Esophagus squamous epithelium (tissue), 5 donors: ENCODE measurements at places on chromosomes 1 and 21. TPM values are rescaled to one million over a fixed set of nuclear protein-coding genes. Genes with fewer than 3 reads are reported as not detected.

DNA sequence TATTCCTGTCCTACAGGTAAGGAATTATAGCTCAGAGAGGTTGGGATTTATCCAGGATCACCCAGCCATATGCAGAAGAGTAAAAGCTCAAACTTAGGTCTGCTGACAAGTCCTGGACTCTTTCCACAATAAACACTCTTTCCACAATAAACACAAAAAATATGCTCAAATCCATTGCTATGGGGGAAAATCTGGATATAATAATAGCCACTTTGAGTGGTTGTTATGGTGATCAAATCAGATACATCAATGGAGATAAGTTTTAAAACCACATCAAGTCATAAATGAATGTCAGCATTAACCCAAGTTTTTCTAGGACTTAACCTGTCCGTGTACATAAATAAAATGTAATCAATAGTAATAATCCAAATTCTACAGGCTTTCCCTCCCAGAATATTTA, 22.3 kb upstream of the TTF2 start:
- no peak for DNase-seq

DNA sequence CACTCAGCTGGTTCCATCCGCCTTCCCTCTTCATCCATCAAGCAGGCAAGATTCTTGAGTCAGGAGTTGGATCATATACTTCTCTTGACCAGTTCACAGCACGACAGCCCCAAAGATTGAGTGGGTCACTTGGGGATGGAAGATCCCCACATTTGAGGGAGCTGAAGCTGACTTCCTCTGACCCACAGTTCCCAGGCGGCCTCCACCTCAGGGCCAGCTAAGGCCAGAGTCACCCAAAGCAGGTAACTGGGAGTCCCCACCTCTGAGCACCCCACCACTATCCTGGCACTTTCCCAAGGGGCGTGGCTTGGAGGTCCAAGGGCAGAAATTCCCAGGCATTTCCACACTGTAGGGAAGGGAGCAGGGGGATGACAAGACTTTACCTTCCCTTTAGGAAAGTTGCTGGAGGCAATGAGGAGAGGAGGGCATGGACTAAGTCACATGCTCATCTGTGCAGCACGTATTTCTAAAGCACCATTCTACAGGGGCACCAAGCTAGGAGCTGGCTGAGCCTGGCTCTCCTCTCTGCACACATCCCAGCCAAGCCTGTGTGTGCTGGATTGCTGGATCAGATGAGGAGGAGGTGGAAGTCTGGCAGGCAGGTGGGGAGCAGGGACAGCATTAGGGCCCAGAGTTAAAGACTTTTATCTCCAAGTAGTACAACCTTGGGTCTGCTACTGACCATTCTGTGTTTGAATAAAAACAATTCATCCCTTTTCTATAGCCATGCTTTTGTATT, 1.3 kb upstream of the RD3 start:
- no peak for DNase-seq

- DNase-seq, result no peak
Measured at GRCh38 chr1:243572940-243573339, 277.1 kb downstream of the AKT3 start.

GRCh38 chr1:183411091-183411490, 7.1 kb downstream of the NMNAT2 start:
- no peak for DNase-seq

- DNase-seq, result no peak
Measured at GRCh38 chr1:37047542-37047941, 13.2 kb upstream of the GRIK3 start.

DNA sequence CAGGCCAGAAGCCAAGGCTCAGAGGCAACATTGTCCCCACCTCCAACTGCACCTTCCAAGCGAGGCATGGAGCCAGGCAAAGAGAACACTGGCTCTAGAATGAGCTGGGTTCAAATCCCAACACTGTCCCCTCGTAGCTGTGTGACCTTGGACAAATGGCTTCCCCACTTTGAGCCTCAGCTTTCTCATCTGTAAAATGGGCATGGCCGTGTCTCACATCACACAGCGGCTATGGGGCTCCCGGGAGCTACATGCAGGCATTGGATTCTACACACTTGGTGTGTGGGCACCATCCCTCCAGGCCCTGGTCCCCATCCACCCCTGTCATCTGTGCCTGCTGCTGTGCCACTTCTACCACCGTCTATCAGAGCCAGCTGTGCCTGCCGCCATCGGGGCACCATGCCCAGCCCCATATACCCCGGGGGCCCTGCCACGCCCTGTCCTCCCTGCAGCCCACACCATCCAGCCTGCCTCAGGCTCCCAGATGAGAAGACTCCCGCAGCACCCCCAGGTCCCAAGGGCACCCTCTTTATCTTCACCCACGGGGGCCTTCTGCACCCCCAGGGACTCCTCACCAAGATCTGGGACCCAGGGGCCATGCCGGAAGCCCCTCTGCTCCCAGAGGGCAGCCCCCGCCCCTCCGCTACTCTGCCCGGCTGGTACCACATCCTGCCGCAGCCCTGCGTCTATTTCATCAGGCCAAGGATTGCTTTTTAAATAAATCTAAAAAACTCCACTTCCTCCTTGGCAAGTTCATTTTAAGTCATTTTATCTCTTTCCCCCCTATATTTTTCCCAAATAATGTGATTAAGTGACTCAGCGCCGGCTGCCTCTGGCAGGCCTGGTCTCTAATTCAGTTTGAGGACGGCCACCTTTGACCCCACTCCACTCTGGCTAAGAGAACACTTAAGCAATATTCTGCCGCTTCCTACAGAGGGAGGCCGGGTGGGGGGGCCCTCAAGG, 107.8 kb upstream of the TARDBP start:
- DNase-seq, result no peak

DNA sequence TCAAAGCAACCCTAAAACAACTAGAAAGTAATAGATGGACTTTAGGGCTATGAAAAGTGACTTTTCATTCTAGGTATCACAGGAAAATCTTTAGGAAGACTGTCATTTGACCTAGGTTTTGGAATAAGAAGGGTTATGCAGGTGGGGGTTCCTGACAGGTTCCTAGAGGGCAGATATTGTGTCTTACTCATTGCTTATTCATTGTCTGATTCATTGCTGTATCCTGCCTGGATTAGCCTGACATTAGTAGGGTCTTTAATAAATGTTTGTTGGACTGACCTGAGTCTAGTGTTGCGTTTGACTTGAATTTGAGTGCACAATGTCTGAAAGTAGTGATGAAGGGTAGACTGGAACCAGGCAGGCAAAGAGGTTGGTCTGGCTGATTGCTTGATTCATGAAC, 6.0 kb downstream of the FNBP1L start:
- DNase-seq, result no peak

DNA sequence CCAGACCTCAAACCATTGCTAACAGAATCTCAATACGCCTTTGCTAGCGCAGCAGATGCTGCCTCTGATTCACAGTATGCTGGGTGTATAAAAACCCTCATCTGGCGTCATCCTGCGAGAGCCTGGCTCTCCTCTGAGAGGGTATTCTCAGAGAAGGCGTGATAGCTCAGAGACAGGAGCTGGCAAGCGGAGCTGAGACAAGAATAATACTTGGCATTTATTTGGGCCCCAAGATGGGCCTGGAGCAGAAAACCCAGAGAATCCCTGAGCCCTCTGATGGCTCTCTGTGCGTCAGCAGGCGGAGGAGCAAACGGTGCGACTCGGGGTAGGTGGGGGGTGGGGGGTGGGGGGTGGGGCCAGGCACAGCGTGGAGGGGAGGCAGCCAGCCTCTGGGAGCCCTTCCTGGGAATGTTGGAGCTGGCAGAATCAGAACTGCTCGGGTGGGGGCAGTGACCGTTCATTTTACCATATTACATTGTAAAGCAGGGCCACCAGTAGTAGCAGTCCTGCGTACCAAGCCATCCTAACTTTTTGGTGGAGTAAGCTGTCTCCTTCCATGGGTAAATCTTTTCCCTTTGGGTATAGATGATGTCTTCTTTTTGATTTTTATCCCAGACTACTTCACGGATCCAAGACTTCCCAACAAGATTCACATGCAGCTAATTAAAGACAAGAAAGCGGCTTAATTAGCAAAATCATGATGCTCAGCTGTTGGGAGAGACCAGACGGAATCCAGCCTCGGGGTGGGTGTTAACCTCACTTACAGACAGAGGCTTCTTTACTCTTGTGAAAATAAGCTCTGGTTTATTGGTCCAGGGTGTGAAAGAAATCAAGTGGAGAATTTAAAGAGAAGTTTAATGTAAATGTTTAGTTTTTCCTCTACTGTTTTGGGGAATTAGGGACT, 7.1 kb downstream of the RIIAD1 start:
- no peak for DNase-seq

- no peak for DNase-seq
Measured at GRCh38 chr1:29500041-29500440, 263.7 kb downstream of the PTPRU start.

- DNase-seq, result no peak
Measured at GRCh38 chr1:184166485-184166884, 115.0 kb downstream of the TSEN15 start.

DNA sequence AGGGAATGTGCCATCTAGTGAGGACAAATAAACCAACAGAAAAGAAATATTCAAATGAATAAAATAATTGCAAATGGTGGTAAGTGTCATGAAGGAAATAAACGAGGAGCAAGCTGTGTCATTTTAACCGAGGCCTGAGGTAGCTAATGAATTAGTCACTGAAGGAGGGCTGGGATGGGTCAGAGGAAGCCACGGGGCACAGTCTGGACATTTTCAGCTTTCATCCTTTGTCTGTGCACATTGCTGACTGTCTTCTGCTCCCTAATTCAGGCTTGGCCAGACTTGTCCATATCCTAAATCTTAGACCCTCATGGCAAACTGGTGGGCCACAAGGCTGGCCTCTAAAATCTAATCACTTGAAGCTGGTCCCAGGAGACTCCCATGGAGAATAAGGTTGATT, 138.4 kb downstream of the RHOU start:
- DNase-seq, result no peak

- no peak for DNase-seq
Measured at GRCh38 chr1:79629414-79629813, 622.9 kb upstream of the ADGRL4 start.

DNA sequence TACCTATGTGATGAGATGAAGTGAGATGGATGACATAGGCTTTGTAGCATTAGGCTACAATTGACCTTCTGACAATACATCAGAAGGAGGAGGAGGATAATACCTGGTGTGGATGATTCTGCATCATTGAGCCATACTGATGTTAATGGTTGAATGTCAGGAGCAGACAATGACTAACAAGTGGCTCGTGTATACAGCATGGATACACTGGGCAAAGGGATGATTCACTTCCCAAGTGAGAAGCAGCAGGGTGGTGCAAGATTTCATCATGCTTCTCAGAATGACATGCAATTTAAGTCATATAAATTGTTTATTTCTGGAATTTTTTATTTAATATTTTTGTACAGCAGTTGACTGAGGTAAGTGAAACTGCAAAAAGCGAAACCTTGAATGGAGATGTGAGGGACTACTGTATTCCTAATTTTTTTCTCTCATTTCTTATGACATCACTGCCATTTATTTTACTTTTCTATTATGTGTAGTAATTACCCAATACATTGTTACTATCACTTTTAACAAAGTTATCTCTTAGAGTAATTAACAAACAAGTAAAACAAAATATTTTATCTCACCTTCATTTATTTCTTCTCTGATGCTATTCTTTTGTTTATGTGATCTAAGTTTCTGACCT, 34.4 kb upstream of the COP1 start:
- no peak for DNase-seq

- no peak for DNase-seq
Measured at GRCh38 chr1:67635055-67635809, 49.8 kb upstream of the GADD45A start.

DNA sequence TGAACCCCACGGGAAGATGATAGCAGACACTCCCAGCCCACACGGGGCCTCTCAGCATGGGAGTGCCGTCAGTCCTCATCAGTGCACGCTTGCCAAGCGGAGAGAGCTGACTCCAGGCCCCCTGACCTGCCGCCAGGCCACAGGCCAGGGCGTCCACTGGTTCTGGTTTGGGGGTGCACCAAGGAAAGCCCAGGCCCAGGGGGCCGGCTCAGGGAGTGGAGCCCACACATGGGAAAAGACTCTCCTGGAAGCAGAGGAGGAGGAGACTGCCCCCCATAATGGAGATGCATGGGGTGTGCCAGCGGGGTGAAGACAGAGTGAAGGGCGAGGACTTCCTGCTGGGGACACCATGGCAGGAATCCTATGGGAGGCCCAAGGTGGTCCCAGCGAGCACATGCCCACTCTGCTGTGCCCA, 6.4 kb downstream of the TRIM11 start:
- no peak for DNase-seq

DNA sequence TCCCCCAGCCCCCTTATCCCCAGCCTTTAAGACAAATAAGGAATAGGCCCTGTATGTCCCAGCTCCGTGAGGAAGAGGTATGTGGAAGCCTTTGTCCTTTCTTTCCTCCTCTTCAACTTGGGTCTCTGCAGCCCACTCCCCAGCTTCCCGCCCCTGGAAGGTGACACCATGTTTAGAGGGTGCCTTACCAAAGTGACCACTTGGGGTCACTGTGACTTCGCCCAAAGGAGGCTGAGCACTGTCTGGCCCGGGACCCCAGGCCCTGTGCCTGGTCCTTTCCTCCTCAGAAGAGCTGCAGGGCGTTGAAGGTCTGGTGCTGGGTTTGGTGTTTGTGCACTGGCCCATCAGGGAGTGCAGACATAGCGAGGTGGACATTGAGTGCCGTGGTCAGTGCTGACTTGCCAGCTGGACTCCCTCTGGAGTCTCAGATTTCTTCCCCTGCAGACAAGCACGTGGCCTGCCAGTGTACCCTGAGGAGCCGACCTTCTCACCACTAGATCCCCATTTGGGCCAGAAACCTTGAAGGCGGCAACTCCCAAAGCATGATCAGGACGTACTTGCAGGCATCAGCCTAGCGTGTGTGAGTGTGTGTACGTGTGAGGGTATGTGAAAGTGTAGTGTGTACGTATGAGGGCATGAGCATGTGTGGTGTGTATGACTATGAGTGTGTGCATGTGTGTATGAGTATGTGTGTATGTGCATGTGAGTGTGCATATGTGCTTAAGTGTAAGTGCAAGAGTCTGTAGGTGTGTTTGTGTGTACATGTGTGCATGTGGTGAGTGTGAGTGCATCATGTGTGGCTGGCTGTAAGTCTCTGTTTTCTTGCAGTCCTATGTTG, 181.4 kb upstream of the KIAA0040 start:
- DNase-seq, result no peak

KCTD3 gene
- total RNA-seq, result 43.6 TPM

C1orf210 gene
- 7.9 TPM for total RNA-seq

MTMR11 gene
- total RNA-seq, result 9.9 TPM

MAB21L3 gene
- total RNA-seq, result 22.5 TPM

CFHR2 gene
- not detected for total RNA-seq

OR2L8 gene
- not detected for total RNA-seq

DNASE2B gene
- not detected for total RNA-seq

CLEC20A gene
- not detected for total RNA-seq

S100A2 gene
- 1,307 TPM for total RNA-seq
